ENCODE measurements at places on chromosomes 7 and 10. TPM values are rescaled to one million over a fixed set of nuclear protein-coding genes. Genes with fewer than 3 reads are reported as not detected.
A peak's percentile ranks its signal among the peaks of the same experiment; 100 is the strongest.

DNA sequence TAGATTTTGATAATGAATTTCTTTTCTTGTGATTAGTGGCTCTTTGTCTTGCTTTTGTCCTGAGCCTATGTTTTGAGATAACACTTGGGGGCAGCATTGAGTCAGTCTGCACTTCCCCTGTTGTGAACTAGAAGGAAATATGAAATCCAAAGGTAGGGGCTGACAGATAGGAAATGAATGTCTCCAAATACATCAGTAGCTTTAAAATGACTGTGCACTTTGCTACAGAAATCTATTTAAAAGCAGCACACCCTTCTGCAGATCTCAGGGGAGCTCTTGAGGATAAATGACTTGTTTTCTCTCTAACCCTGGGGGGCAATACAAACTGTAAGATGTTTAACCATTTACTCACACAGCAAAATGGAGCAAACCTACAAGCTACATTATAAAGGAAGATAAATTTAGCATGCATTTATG, 176.0 kb upstream of the MYO3A start:
- no peaks in the 10 kb centered on the region for H3K27me3 ChIP-seq
- H3K4me1 ChIP-seq = no peaks in the 10 kb centered on the region
- no peak overlapping the region for H3K27ac ChIP-seq
- no peaks in the 10 kb centered on the region for H3K36me3 ChIP-seq
- DNase-seq = no peak
- H3K4me3 ChIP-seq = no peak overlapping the region

GRCh38 chr7:100152404-100152803, 3.7 kb downstream of the LAMTOR4 start:
- H3K27ac ChIP-seq = no peak overlapping the region
- H3K4me3 ChIP-seq = no peak overlapping the region
- H3K36me3 ChIP-seq = no peaks in the 10 kb centered on the region
- DNase-seq = no peak
- H3K4me1 ChIP-seq = peaks cover 26% of the 10 kb centered on the region

GRCh38 chr7:151888079-151889067, 11.5 kb upstream of the PRKAG2 start:
- H3K27me3 ChIP-seq = no peaks in the 10 kb centered on the region
- H3K4me3 ChIP-seq = no peak overlapping the region
- H3K27ac ChIP-seq = no peak overlapping the region
- H3K4me1 ChIP-seq = no peaks in the 10 kb centered on the region

DNA sequence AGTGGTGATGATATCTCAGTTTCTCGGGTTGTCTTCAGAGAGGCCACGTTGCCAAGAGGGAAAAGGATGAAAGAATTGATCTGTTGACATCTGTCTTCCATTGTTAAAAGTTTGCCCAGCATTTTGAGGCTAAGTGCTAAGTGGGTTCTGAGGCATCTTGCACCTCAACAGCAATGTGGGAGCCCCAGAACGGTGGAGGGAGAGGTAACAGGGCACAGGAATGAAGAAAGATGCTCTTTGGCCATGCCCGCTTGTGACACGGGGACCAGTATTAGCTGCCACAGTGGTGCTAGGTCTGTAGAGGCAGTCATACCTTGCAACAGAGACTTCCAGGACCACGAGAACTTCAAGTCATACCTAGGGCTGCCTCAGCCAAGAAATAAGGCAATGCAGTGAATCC, 106.6 kb upstream of the NUPR2 start:
- H3K4me1 ChIP-seq = no peaks in the 10 kb centered on the region
- no peak overlapping the region for H3K4me3 ChIP-seq
- H3K36me3 ChIP-seq = no peaks in the 10 kb centered on the region

- H3K4me3 ChIP-seq = no peak overlapping the region
- H3K27me3 ChIP-seq = no peaks in the 10 kb centered on the region
- H3K27ac ChIP-seq = peak overlapping the region; percentile 56
- peak; percentile 19 for DNase-seq
Observed at GRCh38 chr10:77156406-77156879, 481.2 kb downstream of the KCNMA1 start.

- H3K4me1 ChIP-seq = peaks cover 6% of the 10 kb centered on the region
- no peaks in the 10 kb centered on the region for H3K27me3 ChIP-seq
- no peak overlapping the region for H3K4me3 ChIP-seq
Observed at GRCh38 chr7:111513566-111513965, 48.7 kb downstream of the IMMP2L start.

DNA sequence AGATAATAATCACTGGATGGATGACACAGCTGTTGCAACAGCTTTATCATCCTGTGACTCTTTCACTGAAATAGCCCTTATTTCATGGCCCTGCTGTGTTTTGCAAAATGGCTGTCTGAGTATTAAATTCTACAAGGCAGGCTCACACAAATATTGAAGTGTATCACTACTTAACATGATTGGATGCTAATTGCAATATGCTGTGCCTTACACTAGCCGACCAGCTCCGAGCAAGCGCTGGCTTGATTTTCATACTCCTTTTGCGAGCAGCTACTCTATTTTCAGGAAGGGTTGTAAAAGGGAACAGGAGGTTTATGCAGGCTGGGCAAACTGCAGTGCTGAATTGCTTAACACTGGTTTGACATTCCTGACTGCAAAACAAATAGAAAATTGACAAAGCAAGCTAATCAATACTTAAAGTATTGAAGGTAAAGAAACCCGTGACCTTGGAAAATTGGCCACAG, 121.6 kb downstream of the CACNB2 start:
- H3K27me3 ChIP-seq = no peaks in the 10 kb centered on the region
- no peak overlapping the region for H3K4me3 ChIP-seq
- DNase-seq = no peak
- no peak overlapping the region for H3K27ac ChIP-seq
- no peaks in the 10 kb centered on the region for H3K36me3 ChIP-seq

- no peaks in the 10 kb centered on the region for H3K27me3 ChIP-seq
- no peak overlapping the region for H3K27ac ChIP-seq
- no peak for DNase-seq
- H3K4me1 ChIP-seq = peaks cover 30% of the 10 kb centered on the region
- H3K36me3 ChIP-seq = no peaks in the 10 kb centered on the region
- no peak overlapping the region for H3K4me3 ChIP-seq
Observed at GRCh38 chr10:88289342-88289741, 293.8 kb downstream of the RNLS start.

GRCh38 chr10:7886056-7886455, 67.8 kb downstream of the TAF3 start:
- H3K4me3 ChIP-seq = no peak overlapping the region
- DNase-seq = no peak
- H3K27me3 ChIP-seq = no peaks in the 10 kb centered on the region
- H3K27ac ChIP-seq = no peak overlapping the region

- H3K4me3 ChIP-seq = no peak overlapping the region
- DNase-seq = no peak
- no peaks in the 10 kb centered on the region for H3K27me3 ChIP-seq
- no peaks in the 10 kb centered on the region for H3K4me1 ChIP-seq
- H3K36me3 ChIP-seq = no peaks in the 10 kb centered on the region
- H3K27ac ChIP-seq = no peak overlapping the region
Observed at GRCh38 chr7:13724191-13724976, 265.1 kb downstream of the ETV1 start.

GRCh38 chr7:2781636-2782035, 62.5 kb downstream of the GNA12 start:
- no peak overlapping the region for H3K4me3 ChIP-seq
- no peak overlapping the region for H3K27ac ChIP-seq
- H3K4me1 ChIP-seq = no peaks in the 10 kb centered on the region
- H3K27me3 ChIP-seq = no peaks in the 10 kb centered on the region
- no peaks in the 10 kb centered on the region for H3K36me3 ChIP-seq
- DNase-seq = no peak

- no peak for DNase-seq
- H3K27me3 ChIP-seq = no peaks in the 10 kb centered on the region
- H3K4me3 ChIP-seq = no peak overlapping the region
- H3K36me3 ChIP-seq = no peaks in the 10 kb centered on the region
- no peaks in the 10 kb centered on the region for H3K4me1 ChIP-seq
Observed at GRCh38 chr7:65441010-65441409, 67.4 kb downstream of the ZNF92 start.

DNA sequence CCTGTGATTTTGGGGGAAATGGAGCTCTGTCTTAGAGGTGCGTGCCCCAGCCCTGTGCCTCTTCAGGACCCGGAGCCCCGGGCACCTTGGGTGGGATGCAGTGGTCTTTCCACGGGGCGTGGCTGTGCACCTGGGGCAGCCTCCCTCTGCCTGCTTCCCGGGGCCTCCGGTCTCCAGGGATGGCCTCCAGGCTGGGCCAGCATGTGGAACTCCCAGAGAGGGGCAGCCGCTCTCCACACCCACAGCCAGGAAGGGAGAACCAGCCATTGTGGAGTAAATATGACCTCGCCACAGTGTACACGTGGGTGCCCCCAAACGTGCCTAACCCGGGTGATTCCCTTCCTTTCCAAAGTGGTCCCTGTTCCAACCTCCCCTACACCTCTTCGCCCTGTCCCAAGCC, 52.6 kb downstream of the JAKMIP3 start:
- H3K27me3 ChIP-seq = no peaks in the 10 kb centered on the region
- peaks cover 3% of the 10 kb centered on the region for H3K4me1 ChIP-seq
- H3K4me3 ChIP-seq = no peak overlapping the region
- DNase-seq = no peak

- no peak overlapping the region for H3K4me3 ChIP-seq
- no peak overlapping the region for H3K27ac ChIP-seq
- H3K36me3 ChIP-seq = no peaks in the 10 kb centered on the region
- no peaks in the 10 kb centered on the region for H3K4me1 ChIP-seq
- no peaks in the 10 kb centered on the region for H3K27me3 ChIP-seq
Observed at GRCh38 chr7:42720991-42721796, 190.7 kb downstream of the C7orf25 start.

- H3K27me3 ChIP-seq = no peaks in the 10 kb centered on the region
- no peaks in the 10 kb centered on the region for H3K36me3 ChIP-seq
- no peak overlapping the region for H3K27ac ChIP-seq
- peaks cover 15% of the 10 kb centered on the region for H3K4me1 ChIP-seq
- DNase-seq = no peak
Observed at GRCh38 chr7:78770422-78771410, 682.8 kb downstream of the MAGI2 start.

DNA sequence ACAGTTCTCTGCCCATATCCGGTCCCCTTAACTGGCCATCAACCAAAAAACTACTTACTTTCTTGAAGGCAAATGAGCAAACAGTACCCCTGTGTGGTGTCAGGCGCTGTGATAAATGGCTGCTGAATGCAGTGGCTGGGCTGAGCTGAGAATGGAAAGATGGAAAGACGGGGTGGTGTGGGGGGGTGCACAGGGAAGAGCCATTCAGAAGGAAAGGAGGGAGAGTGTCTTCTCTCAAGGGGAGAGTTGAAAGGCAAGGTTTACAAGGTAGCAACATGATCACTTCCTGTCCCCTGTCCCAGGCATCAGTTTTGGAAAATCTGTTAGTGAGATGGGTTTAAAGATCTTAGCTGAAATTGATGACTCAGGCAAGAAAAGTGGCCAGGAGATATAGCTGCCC, 22.5 kb downstream of the EMX2 start:
- no peaks in the 10 kb centered on the region for H3K4me1 ChIP-seq
- no peak overlapping the region for H3K4me3 ChIP-seq
- no peak for DNase-seq
- no peaks in the 10 kb centered on the region for H3K36me3 ChIP-seq
- H3K27me3 ChIP-seq = no peaks in the 10 kb centered on the region
- H3K27ac ChIP-seq = no peak overlapping the region

- H3K27me3 ChIP-seq = no peaks in the 10 kb centered on the region
- no peak overlapping the region for H3K27ac ChIP-seq
- DNase-seq = no peak
- H3K36me3 ChIP-seq = no peaks in the 10 kb centered on the region
- peaks cover 12% of the 10 kb centered on the region for H3K4me1 ChIP-seq
Observed at GRCh38 chr10:24898501-24898900, 53.9 kb downstream of the PRTFDC1 start.

DNA sequence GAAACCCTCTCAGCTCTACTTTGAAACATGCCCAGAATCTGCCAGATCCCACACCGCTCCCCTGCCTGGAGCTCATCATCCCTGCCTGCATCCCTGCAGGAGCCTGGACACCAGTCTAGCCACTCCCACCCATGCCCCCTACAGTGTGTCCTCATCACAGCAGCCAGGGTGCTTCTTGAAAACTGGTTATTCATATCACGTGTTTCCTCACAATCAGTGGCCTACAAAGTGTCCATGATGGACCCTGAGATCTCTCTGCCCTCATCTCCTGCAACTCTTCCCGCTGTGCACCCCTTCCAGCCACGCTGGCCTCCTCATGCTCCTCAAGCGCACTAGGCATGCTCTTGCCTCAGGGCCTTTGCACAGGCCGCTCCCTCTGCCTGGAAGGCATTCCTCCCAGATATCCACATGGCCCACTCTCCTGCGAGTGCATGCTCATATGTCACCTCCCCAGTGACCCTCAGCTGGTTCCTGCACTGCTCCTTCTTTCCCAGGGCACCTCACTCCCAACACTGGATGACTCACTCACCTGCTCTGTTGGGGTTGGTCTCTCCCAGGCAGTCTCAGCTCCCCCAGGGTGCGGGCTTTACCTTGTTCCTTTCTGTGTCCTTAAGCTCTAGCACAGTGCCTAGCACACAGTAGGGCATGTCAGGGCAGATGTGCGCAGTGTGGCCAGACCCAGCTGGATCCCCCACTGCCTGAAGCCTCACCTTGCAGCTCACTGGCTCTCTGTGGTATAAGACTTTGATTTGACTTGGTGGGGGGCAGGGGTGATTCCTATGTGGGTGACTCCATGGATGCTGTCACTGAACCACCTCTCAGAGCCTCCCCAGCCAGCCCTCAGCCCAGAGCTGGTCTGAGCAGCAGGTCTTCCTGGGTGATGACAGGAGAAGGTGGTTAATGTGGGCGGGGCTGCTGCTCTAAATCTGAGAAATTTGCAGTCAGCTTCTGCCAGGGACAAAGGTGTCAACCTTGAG, 37.3 kb downstream of the CDH23 start:
- H3K27me3 ChIP-seq = no peaks in the 10 kb centered on the region
- H3K4me3 ChIP-seq = no peak overlapping the region
- no peaks in the 10 kb centered on the region for H3K36me3 ChIP-seq
- no peak for DNase-seq
- H3K27ac ChIP-seq = no peak overlapping the region

DNA sequence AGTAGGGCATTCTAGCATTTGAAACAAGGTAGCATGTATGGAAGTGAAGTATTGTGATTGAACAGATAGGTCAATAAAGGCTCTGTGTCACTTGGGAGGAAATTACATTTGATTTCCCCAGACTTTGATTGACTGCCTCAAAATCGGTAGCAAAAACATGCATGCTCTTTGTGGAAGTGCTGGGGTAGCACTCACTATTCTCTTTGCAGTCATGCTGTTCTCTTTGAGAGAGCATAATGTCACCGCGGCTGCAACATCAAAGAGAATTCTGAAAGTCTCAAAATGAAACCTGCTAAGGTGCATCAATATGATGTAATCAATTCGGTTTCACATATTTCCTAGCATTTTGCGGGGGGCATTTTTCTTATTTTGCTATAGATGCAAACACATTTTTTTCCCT, 64.2 kb downstream of the ARMC3 start:
- H3K4me3 ChIP-seq = no peak overlapping the region
- no peaks in the 10 kb centered on the region for H3K27me3 ChIP-seq
- H3K4me1 ChIP-seq = peaks cover 17% of the 10 kb centered on the region
- H3K36me3 ChIP-seq = no peaks in the 10 kb centered on the region

Gene AKR1C4
- 1.0 TPM for total RNA-seq

Gene DLX6
- not detected for total RNA-seq

Gene EPO
- total RNA-seq = 2.6 TPM

Gene GNG11
- 11.4 TPM for total RNA-seq

Gene CYP2E1
- 18.1 TPM for total RNA-seq

Gene PTER
- total RNA-seq = 6.3 TPM

Gene NRG3
- 0.26 TPM for total RNA-seq

Gene CPA2
- total RNA-seq = 4,161 TPM

Gene MET
- total RNA-seq = 23.7 TPM

Gene ADD3
- 37.9 TPM for total RNA-seq

Gene ZCCHC24
- 19.8 TPM for total RNA-seq

Gene MKX
- 1.6 TPM for total RNA-seq

Gene ATP6V0A4
- total RNA-seq = not detected

Gene PPP1R3C
- total RNA-seq = 15.6 TPM

Gene YWHAG
- total RNA-seq = 24.1 TPM

Gene HIF1AN
- total RNA-seq = 7.3 TPM

Measured in body of pancreas (tissue), 4 donors.